Activated gamma-delta T cell treated with anti-CD3 and anti-CD28 coated beads, Interleukin-2, amount 50 U/mL, for 16 hours (primary cell): ENCODE measurements at places on chromosomes 6 and 20.

DNA sequence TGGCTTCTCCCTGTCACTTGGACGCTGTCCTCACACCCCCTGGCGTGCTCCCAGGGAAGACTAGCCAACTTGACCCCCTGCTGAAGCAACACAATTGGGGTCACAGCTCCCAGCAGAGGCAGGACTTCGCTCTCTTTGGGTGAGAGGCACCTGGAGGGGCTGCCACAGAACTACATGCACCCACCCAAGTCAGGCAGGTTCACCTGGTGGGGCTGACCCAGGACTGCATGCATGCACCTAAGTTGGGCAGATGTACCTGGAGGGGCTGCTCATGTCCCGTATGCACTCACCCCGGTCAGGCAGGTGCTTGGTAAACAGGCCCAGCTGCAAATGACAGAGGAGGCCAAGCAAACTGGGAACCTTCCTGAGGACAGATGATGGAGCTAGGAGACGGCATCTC is 154.3 kb upstream of the RPS6KA2 start:
- DNase-seq = no peak

DNA sequence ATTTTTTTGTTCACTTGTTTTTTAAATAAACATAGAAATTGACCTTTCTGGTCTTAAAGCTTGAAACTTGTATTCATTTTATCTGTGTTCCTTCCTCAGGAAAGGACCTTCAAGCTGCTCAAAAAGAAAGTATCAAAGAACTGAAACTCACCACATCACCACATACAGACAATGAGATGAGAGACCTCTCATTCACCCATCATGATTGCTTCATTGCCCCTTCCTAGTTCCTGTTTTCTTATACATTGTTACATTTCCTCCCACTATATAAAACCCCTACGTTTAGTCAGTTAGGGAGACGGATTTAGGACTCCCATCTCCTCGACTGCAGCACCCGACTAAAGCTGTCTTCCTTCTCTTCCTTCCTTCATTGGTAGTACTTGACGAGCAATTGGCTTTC is 180.5 kb upstream of the OPRM1 start:
- DNase-seq = no peak

GRCh38 chr6:96611342-96611991 is 48.5 kb downstream of the FHL5 start:
- no peak for DNase-seq

DNA sequence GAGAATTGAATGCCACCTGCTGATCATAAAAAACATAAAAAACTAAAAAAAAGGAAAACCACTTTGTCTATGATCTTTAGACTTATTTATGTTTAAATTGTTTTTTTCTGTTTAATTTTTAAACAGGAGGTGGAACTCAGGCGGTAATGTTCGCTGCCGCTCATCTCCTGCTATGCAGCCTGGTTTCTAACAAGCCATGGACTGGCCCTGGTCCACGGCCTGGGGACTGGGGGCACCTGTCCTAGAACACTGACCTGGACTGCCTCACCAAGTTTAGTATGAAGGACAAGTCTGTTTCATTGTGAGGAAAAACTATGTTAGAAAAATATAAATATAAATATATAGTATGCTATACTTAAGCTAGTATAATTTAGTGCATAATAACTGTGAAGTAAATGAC is 27.0 kb upstream of the IFNGR1 start:
- DNase-seq = no peak

DNA sequence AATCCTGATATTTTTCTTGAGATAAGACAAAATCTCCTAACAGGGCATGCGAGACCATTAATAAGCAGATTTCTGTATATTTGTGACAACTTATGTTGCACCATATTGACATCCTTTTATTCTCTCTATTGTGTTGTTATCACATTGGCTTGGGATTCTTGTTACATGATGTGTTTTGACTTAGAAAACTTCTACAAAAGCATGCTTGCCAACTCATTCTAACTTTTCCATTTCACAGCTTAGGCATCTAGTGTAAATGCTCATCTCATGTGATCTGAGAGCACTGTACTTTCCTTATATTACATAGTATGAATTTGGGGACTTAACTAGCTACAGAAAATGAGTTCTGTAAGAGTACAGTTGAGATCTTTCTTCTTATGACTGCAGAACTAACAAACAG is 1040.7 kb upstream of the ADGRB3 start:
- DNase-seq = no peak
